Left kidney (tissue), 8 donors: ENCODE measurements at places on chromosomes 1 and 21. TPM values are rescaled to one million over a fixed set of nuclear protein-coding genes. Genes with fewer than 3 reads are reported as not detected.

IGSF3 gene
- polyA plus RNA-seq: 29.5 TPM

GRCh38 chr1:88802404-88802803, 89.0 kb downstream of the GTF2B start:
- DNase-seq: no peak

SPRR2F gene
- polyA plus RNA-seq: not detected

DNA sequence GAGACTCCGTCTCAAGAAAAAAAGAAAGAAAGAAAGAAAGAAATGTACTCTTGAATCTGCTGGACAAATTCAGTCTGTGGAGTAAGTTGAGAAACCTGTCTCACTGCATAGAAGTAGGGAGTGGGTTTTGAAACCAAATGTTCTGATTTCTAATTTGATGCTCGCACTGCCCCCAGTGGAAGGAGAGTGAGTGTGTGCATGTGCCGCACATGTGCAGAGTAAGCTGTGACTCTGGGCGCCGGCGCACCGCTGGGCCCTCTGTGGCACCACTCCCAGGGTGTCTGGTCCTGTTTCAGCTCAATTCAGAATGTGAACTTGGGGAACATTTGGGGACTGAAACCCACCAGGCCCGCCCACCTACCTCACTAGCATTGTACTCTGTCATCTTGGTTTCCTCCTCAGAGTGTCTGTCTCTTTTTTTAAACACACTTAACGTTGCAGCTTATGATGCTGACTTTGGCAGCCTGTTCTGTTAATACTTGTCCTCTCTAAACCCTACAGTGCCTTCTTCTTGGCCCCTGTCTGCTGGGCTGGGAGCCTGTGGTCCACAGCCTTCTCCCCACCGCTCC, 104.6 kb downstream of the CACNA1E start:
- DNase-seq: no peak

- DNase-seq: no peak
These were observed 5.8 kb downstream of the HAO2 start for GRCh38 chr1:119374208-119374874.

XCL1 gene
- not detected for polyA plus RNA-seq

DNA sequence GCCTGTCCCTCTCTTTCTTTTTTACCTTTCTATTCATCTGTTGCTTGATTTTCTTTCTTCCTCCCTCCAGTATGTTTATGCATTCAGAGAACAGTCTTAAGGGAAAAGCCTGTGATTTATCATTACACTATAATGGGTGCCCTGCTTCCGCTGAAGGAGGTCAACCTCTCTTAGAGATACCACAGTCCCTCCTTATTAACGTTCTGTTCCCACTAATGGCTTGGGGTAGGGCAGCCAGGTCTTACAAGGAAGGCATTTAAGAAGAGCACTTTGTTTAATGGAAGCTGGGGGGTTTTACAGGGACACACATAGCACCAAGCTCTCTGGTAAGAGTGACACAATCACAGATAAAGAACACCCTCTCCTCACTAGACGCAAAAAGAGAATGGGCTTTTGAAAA, 523.5 kb downstream of the NUF2 start:
- DNase-seq: no peak

GRCh38 chr1:236103646-236104218, 38.6 kb upstream of the GPR137B start:
- DNase-seq: peak; percentile 64

DNA sequence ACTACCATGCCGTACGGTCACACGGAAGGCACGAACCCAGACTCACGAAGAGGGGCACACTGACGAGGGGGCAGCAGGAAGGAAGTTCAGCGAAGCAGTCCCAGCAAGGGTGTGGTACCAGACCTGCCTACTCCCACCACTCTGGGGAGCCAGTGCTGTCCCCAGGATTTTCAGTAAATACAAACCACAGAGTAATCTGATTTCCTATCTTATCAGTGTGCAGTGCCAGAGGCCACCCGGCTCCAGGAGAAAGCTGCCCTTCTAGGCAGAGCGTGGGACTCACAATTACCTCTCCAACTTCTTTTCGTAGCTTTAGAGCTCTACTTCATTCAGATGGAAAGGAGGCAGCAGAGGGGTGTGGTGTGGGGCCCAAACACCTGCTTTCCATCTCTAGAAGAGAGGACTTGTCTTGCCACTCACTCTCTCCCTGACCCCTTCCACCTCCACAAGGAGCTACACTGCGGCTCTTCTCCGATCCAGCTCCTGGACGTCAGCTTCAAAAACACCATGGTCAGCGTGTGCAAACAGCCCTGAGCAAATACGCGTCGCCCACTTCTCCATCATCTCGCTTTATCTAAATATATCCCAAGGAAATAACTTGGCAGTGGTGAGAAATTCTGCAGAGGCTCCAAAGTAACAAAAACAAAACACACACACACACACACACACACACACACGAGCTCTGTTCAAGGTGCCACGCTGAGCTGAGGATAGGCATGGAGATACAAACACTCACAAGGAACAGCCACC, 98.5 kb downstream of the MRPL37 start:
- no peak for DNase-seq

- no peak for DNase-seq
These were observed 9.5 kb downstream of the EDEM3 start for GRCh38 chr1:184745110-184745509.

DNA sequence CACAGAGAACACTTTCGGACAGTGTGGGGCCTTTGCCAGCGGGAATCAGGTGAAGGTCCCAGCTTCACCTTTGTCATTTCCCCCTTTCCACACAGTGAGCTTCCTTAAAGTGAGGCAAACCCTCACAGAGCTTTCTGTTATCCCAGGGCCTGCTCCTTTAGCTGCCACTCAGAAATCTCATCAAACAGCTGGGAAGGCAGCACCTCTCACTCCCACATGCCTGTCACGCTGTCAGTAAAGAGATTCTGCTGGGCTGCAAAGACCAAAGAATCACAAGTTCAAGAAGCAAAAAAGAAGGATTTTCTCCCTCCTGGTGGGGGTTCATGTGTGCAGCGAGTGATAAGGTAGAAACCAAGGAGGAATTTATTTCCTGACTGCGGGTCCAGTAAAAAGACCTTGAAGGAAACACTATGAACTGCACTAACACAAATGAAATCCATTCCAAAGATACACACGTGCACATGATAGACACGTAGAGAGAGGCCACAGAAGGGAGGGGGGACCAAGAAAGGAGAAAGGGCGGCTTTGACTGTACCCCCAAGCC, 44.0 kb downstream of the HTR6 start:
- DNase-seq: peak; percentile 40

SERINC2 gene
- 40.9 TPM for polyA plus RNA-seq

CRP gene
- not detected for polyA plus RNA-seq

- DNase-seq: no peak
These were observed 122.4 kb downstream of the MAST2 start for GRCh38 chr1:45925728-45926287.

- no peak for DNase-seq
These were observed 49.1 kb upstream of the DMRTB1 start for GRCh38 chr1:53410100-53410541.

DNA sequence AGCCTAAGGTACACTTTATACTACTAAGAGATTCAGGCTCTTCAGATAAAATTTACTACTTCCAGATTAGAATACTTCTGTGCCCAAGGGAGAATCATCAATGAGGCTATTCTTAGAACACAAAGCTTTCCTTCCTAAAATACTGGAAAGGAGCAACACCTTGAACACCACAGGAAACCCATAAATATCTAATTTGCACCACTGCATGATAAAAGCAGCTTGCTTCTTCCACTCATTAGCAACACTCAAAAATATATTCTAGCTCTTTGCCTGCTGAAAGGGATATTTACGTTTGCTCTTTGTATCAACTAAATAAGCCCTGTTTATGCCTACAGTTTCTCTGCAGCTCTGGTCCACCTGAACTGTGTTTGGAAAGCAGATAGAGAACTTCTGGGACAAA, 284.3 kb downstream of the RWDD3 start:
- DNase-seq: no peak

NBPF14 gene
- polyA plus RNA-seq: 42.4 TPM

GRCh38 chr1:3020263-3020909, 881 bp upstream of the ACTRT2 start:
- no peak for DNase-seq

DNA sequence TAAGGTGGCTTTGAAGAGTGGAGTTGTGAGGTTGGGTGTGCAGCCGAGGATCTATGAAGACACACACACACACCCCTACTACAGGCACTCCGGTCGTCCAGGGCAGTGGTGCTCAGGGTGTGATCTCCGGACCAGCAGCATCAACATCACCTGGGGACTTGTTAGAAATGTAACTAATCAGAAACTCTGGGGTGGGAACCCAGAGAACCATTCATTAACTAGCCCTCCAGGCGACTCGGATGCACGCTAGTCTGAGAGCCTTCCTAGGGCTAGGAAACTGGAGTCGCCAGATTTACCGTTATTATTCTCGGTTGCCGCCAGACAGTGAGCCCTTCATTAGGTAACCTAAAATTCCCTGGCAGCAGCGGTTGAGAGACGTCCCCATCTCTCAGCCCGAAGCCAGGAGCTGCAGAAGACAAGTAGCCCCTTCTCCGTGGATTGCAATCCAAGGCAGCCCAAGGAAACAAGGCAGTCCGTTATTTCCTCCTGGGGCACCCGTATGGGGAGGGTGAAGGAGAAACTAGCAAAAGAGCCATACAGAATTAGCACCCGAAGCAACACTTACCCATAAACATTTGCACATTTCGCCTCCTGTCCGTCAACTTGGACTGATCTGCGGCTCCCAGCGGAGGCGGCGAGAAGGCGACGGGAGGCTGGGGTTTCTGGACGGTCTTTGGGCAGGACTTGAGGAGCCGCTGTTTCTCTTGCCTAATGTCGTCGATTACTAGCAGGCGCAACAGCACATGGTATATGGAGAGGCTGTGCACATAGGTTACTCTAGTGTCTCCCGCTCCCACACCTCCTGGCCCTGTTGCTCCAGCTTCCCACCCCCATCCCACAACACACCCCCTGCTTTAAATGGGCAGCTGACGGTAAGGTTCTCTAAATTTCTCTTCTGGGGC, 2.9 kb upstream of the CCN1 start:
- peak; percentile 42 for DNase-seq

C8B gene
- polyA plus RNA-seq: not detected

TSSK3 gene
- polyA plus RNA-seq: 7.4 TPM

FOXO6 gene
- 1.2 TPM for polyA plus RNA-seq

DNA sequence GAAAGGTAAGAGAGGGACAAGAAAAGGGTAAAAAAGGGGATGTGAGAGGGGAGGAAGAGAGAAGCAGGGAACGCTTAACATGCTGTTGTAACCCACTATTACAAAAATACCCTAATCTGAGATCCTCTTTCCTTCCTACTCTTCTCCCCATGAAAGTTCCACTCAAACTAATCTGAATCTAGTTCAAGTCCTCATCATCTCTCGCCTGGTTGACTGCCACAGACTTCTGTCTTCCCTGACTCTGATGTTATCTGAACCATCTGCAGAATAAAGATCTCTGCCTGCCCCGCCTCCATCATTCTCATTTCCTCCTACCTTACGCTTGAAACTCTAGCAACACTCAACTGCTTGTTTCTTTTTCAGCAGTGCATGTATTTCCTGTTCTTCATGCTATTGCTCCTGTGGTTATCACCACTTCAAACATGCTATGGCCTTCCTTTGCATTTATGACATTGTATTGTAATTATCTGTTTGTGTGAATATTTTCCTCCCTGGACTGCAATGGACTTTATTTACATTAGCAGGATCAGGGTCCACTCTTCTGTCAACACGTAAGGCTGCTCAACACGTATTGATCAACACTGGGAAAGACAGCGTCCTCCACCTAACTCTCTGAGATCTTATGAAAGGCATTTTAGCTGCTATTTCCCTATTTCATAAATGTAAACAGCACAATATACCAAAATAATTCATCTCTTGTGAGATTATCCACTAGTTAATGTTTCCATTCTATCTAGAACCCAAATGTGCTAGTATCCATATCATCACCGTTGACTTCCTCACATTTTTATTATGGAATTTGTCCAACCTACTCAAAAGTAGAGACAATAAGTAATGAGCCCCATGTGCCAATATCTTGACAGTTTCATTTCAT, 215.5 kb upstream of the USP25 start:
- DNase-seq: no peak

GRCh38 chr1:118881751-118882150, 106.4 kb downstream of the TBX15 start:
- DNase-seq: no peak

DNA sequence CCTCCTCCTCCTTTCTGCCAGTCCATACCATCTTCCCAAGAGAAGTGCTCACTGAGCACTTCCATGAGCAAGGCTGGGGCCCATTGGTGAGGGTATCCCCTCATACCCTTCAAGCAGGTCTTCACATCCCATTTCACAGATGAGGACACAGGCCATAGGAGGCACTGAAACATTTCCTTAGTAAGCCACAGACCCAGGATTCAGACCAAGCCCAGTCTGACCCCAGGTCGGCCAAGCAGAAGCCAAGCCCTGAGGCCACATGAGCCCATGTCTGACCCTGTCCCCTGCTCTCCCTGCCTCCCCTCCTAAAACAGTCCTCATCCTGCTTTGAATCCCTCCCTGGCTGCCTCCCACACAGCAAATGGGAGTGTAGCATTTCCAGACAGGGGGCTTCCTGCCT, 146.2 kb downstream of the ZSCAN20 start:
- no peak for DNase-seq

ZNF683 gene
- polyA plus RNA-seq: not detected

- no peak for DNase-seq
These were observed 375.3 kb upstream of the C1orf87 start for GRCh38 chr1:60448850-60449249.

SPRR2G gene
- not detected for polyA plus RNA-seq

FASLG gene
- not detected for polyA plus RNA-seq

CYP2J2 gene
- 1.4 TPM for polyA plus RNA-seq

DNA sequence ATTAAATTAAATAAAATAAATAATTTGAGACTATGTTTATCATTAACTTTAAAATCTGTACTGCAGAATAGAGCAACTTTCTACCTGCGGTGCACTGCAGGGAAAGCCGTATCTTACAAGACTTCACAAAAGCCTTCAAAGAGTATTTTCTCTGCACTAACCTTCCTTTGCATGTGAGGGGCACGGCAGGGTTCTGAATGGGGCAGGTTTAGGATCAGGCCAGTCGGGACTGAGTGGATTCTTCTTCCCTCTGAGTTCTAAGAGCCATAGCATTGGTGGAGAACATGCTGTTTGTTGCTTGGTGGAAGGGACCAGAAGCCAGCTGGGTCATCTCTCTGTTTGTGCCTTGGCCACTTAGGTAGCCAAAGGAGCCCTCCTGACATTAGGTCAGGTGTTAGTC, 55.2 kb upstream of the LGALS8 start:
- DNase-seq: no peak

GRCh38 chr1:2087766-2088165, 37.6 kb downstream of the PRKCZ start:
- no peak for DNase-seq

GRCh38 chr1:22376001-22376400, 75.7 kb upstream of the ZBTB40 start:
- no peak for DNase-seq

DNA sequence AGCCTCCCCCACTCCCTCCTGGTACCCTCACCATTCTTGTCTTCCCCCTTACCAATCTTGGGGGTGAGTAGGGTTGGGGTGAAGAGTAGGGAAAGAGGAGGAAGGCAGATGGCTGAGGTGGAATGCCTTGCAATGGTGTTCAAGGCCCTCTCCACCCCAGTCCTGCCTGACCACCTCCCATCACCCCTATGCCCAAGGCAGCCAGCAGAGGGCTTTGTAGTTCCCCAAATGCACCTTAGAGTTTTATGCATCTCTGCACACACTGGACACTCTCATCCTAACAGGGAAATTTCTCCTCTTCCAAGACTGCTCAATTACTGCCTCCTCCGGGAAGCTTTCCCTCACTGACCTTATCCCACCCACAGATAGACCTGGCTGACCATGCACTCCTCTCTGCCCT, 15.4 kb downstream of the KIF17 start:
- DNase-seq: no peak

TLR5 gene
- 5.9 TPM for polyA plus RNA-seq

- DNase-seq: no peak
These were observed 37.0 kb upstream of the LRRC3 start for GRCh38 chr21:44418108-44418875.

- no peak for DNase-seq
These were observed 17.5 kb upstream of the ECE1 start for GRCh38 chr1:21307663-21308305.
